Activated CD4-positive, alpha-beta T cell treated with anti-CD3 and anti-CD28 coated beads, Interleukin-2, amount 50 U/mL, for 1 hour (primary cell): ENCODE measurements at places on chromosomes 13 and 19.

DNA sequence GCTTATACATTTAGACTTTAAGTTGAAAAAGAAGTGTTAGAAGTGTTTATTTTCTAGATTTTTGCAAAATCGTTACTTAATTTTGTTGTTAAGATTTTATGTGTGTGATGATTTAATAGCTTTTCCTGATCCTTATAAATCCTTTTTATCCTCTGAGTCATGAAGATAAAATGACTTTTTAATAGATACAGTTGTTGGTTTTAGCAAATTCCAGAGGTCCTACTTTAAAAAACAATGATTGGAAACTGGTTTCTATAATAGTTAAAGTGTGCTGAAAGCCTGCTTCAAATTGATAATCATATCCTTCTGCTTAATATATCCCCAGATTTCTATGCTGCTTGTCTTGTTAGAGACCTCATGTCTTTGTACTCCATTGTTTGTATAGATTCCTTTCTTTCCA, 39.0 kb downstream of the RNASEH2B start:
- no peak for DNase-seq

DNA sequence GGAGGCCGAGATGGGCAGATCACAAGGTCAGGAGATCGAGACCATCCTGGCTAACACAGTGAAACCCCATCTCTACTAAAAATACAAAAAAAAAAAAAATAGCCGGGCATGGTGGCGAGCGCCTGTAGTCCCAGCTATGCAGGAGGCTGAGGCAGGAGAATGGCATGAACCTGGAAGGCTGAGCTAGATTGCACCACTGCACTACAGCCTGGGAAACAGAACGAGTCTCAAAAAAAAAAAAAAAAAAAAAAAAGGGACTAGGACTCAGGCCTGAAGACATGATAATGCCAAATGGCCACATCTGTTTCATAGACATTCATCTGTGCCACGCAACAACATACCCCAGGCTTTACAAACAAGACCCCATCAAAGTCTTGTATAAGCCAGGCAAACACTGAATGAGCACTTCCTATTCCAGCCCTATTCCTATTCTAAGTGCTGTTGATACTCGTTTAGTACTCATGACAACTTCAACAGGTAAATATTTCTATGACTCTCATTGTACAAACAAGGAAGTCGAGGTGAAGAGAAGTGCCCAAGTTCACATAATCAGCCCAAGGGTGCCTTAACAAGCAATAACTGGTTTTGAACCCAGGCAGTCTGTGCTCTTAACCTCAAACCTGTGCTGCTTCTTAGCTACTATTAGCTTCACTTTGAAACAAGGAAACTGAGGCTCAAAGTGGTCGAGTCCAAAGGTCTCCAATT, 1.7 kb downstream of the B9D2 start:
- DNase-seq: no peak

GRCh38 chr13:95787356-95788099, 110.6 kb downstream of the DNAJC3 start:
- no peak for DNase-seq

DNA sequence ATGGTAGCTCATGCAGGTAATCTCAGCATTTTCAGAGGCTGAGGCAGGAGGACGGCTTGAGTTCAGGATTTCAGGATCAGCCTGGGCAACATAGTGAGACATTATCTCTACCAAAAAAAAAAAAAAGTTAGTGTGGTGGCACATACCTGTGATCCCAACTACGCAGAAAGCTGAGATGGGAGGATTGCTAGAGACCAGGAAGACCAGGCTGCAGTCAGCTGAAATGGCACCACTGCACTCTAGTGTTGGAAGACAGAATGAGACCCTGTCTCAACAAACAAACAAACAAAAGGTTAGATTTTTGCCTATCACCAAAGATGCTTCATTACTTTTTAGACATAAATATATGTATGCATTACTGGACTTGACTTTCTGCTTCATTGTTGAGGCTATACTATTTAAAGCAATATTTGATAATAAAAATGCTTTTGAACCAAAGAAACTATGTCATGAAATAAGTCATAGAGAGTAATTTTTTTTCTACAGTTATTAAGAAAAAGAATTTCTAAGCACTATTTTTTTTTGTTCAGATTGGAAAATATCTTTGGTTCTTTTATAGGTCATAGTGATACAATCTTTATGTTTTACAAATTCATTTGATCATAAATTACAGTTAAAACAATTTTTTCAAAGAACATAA, 1180.1 kb upstream of the ATXN8OS start:
- DNase-seq: no peak

DNA sequence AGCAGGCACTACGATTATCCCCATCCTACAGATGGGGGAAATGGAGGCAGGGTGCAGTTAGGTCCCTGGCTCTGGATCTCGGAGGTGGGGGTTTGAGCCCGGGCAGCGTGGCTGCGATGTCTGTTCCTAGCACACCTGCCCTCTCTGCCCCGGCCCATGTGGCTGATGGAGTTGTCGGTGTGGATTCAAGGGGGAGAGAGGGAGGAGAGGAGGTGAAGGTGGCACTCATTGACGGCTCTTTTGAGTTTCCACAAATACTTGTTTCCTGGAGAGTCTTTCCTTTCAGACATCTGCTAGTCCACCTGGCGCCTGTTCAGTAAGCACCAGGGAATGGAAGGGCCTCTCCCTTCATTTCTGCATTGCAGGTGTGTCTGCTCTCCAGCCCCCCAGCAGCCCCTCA, 69.9 kb downstream of the ARHGEF18 start:
- DNase-seq: no peak

DNA sequence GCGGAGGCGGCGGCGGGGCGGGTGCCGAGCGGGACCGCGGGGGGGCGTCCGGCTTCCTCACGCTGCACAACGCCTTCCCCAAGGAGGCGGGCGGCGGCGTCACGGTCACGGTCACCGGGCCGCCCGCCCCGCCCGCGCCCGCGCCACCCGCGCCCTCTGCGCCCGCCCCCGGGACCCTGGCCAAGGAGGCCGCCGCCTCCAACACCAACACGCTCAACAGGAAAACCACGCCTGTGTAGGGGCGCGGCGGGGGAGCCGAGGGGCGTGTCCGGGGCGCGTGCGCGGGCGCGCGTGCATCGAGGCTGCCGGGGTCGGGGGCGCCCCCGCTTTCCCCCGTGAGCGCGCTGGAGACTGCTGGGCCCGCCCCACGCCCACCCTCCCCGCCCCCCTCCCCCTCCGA, 8.8 kb upstream of the CACNG6 start:
- no peak for DNase-seq

- DNase-seq: peak; percentile 10
Measured at GRCh38 chr19:58361900-58362271, 665 bp downstream of the ZNF497 start.

- DNase-seq: no peak
Measured at GRCh38 chr19:43725468-43725867, 9.6 kb downstream of the IRGC start.

DNA sequence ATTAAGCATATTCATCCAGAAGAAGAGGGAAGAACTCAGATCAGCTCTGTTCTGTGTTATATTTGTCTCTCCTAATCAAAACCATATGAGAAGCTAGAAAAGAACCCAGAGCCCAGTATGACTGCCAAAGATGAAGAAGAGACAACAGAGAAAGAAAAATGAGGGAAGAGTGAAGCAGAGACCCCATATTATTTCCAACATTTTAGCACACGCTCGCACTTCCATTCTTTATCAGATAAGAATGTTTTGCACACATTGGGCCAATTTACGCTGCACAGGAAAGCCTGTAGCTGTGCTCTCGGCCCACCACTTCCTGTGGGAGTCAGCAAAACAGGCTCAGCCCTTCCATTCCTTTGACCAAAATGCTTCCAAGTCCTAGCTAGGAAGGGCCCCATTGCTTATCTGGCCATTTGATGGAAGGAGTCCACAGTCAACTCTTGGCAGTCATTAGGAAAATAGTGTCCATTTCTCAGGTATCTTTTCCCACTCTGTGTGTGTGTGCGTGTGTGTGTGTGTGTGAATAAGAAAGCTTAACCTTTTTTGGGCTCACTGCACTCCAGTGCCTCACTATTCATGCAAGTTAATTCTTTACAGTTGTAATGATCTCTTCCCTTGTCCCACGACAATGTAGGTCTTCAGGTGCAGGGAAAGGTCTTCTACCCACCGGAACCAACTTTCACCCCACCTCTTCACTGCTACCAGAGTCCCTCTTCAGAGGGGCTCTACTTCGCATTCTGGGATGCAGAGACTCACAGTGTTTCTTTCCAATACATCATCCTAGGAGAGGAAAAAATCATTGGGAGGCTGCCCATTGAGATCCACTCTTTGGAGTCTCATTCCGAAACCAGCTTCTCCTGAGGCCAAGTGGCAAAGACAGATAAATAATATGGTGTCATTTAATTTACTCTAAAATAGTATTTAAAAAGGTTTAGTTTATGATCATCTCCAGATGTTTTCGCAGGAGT, 237.5 kb downstream of the COG6 start:
- no peak for DNase-seq

GRCh38 chr13:74708629-74709028, 574.4 kb upstream of the KLF12 start:
- DNase-seq: no peak

DNA sequence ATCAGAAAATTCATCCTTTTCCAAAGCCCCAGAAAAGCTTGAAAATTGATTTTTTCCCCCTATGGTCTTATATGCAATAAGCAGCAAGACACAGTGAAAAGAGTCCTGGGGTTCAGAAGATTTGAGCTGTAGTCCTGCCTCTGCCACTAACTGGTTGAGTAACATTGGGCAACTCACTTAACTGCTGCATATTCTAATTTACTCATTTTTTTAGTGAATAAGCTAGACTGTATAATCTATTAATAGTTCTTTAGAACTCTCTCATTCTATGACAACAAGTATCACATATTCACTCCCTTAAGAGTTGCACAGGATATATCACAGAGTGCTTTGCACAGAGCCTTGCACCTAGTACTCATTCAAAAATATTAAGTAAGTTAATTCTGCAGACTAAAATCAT, 110.8 kb downstream of the STOML3 start:
- no peak for DNase-seq

DNA sequence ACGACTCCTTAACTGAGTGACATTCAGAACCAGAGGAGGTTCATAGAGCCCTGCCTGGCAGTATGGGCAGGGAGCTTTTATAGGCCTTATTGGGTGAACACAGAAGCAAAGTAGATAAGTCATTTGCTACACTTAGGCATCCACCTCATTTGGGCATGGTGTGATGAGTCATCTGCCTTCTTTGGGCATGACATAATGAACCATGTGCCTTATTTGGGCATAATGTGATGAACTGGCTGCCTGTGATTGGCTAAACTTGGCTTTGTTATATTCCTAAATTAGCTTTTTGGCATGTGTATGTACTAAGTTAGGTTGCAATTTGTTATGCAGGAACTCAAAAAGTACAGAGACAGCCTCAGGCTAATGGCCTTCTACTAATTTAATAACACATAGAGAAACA, 2210.2 kb upstream of the PCDH20 start:
- no peak for DNase-seq

- DNase-seq: no peak
Measured at GRCh38 chr19:39074205-39074692, 9.9 kb upstream of the ACP7 start.

DNA sequence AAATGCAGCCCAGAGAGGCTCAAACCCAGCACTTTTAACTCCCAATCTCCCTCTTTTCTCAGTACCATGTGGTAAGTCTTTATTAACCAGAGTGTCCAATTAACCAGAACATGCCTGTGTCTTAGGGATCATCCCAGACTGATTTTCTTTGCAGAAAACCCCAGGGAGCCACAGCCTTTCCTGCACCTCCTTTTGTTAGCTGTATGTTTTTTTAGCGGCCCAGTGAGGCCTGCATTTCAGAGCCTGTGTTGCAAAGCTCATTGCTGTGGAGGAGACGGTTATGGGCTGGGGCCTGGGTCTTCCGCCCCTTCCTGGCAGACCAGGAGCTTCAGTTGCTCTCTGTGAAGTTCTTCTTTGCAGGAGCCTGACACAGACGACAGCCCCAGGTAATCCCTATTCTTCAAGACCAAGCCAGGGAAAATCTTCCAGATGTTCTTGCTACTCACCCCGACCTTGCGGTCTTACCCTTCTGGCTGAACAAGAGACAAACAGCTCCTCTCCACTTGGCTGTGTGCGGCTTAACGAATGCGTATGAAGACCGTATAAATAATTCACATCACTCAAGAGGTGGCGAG, 70.7 kb upstream of the TSHZ3 start:
- DNase-seq: no peak

- no peak for DNase-seq
Measured at GRCh38 chr19:17086120-17086519, 10.5 kb downstream of the MYO9B start.

DNA sequence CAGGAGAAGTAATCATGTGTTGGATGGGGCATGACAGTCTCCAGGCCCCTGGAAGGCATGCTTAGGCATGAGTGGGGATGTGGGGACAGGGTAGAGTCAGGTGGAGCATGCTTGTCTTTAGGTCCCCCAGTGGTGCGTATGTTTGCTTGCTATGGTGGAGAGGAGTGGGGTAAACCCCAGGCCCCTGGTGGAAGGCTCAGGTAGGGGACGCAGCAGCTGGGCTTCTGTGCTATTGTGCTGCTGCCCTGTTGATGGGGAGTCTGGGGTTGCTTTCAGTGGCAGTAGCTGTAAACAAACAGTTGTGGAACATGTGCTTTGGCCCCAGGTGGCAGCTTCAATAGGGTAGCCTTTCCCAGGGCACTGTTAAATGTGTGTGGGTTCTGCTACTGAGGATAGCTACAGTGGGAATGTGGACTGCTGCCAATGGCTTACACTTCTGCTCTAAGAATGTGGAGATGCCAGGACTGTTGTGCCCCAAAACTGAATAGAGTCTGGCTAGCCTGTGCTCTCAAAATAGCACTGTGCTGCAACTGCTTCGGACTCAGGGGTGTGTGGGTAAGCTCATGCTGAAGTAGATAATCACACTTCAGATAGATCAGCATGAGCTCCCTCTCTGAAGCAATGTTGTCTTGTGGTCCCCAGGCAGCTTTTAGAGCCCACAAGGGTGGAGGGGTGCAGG, 1257.3 kb downstream of the DIAPH3 start:
- DNase-seq: no peak

DNA sequence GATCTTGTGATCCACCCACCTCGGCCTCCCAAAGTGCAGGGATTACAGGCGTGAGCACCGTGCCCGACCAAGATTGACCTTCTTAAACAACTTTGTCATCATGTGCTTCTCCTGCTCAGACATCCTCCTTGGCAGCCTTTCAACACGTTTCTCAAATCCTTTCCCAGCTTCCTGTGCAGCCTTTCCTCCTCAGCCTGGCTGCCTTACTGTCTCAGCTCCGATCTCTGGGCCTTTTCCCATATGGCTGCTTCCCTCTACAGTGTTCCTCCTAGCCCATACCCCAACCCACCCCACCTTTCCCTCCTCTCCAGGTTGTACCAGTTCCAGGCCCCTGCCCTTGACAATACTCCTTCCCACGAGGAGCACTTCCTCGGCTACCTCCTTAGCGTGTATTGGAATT, 7.2 kb downstream of the PHF11 start:
- no peak for DNase-seq

DNA sequence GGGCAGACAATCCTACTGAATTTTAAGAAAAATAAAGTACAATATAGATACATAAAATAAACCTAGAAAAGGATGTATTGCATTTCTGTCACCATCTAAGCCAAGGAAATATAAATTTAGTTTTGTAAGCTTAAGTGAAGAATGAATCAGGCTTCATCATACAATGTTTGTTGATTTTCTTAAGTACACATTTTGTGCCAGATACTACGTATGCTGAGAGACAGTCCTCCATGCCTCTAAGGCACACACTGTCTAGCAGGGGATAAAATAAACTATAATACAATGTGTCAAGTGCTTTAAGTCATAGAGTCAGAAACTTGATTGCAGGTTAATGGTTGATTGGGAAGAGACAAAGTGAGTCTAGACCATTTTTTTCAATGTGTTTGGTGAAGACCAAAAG, 465.7 kb downstream of the TBC1D4 start:
- DNase-seq: no peak
